Right cardiac atrium (tissue), 5 donors: ENCODE measurements at places on chromosomes 1 and 21. TPM values are rescaled to one million over a fixed set of nuclear protein-coding genes. Genes with fewer than 3 reads are reported as not detected.

The TMEM82 gene
- polyA plus RNA-seq: not detected

The PRR9 gene
- not detected for polyA plus RNA-seq

The SEMA4A gene
- 3.7 TPM for polyA plus RNA-seq

The TRIM63 gene
- polyA plus RNA-seq: 184 TPM

The CFHR4 gene
- not detected for polyA plus RNA-seq

The UMODL1 gene
- not detected for polyA plus RNA-seq

The RC3H1 gene
- polyA plus RNA-seq: 4.3 TPM

The APCS gene
- polyA plus RNA-seq: not detected

The CAMK1G gene
- 0.07 TPM for polyA plus RNA-seq

The CD34 gene
- polyA plus RNA-seq: 87.4 TPM

The BCAN gene
- polyA plus RNA-seq: 0.20 TPM

The FHAD1 gene
- 0.25 TPM for polyA plus RNA-seq

The FAAP20 gene
- 56.3 TPM for polyA plus RNA-seq

The ODF2L gene
- 12.8 TPM for polyA plus RNA-seq

The ADAMTSL4 gene
- polyA plus RNA-seq: 26.3 TPM

The TDRD10 gene
- polyA plus RNA-seq: 4.9 TPM

The SUSD4 gene
- polyA plus RNA-seq: 29.8 TPM

The LEPR gene
- 3.9 TPM for polyA plus RNA-seq

The LHX8 gene
- polyA plus RNA-seq: not detected

The TMEM51 gene
- 4.3 TPM for polyA plus RNA-seq

The GPR25 gene
- polyA plus RNA-seq: not detected

The RGS16 gene
- 2.1 TPM for polyA plus RNA-seq

The HSF2BP gene
- 0.18 TPM for polyA plus RNA-seq

The PADI3 gene
- not detected for polyA plus RNA-seq

The GBP5 gene
- 0.48 TPM for polyA plus RNA-seq

The VWA5B1 gene
- polyA plus RNA-seq: 0.18 TPM

The KCNN3 gene
- polyA plus RNA-seq: 1.2 TPM

The NCAM2 gene
- 0.97 TPM for polyA plus RNA-seq

The IL23R gene
- polyA plus RNA-seq: not detected

The PDZK1IP1 gene
- 0.23 TPM for polyA plus RNA-seq

The TEX38 gene
- 0.14 TPM for polyA plus RNA-seq

The ZBTB8B gene
- 0.02 TPM for polyA plus RNA-seq

The RGS1 gene
- polyA plus RNA-seq: 5.5 TPM

The KRTAP22-2 gene
- polyA plus RNA-seq: not detected

The A3GALT2 gene
- not detected for polyA plus RNA-seq

The CD101 gene
- 0.48 TPM for polyA plus RNA-seq

The GBP3 gene
- 3.5 TPM for polyA plus RNA-seq

The CYYR1 gene
- polyA plus RNA-seq: 18.6 TPM

The NBPF4 gene
- not detected for polyA plus RNA-seq
